Esophagus squamous epithelium (tissue), 5 donors: ENCODE measurements at places on chromosomes 7 and 10.

GRCh38 chr7:116310141-116310540, 99.8 kb downstream of the TES start:
- DNase-seq, result no peak

- DNase-seq, result no peak
Measured at GRCh38 chr7:136056651-136057231, 79.6 kb upstream of the MTPN start.

- no peak for DNase-seq
Measured at GRCh38 chr7:29609162-29610037, 45.8 kb downstream of the PRR15 start.

- DNase-seq, result no peak
Measured at GRCh38 chr10:129966370-129966888, 2.4 kb upstream of the EBF3 start.

- no peak for DNase-seq
Measured at GRCh38 chr10:45440511-45441062, 66.6 kb downstream of the ALOX5 start.

- no peak for DNase-seq
Measured at GRCh38 chr10:122276611-122277208, 5.6 kb downstream of the BTBD16 start.

DNA sequence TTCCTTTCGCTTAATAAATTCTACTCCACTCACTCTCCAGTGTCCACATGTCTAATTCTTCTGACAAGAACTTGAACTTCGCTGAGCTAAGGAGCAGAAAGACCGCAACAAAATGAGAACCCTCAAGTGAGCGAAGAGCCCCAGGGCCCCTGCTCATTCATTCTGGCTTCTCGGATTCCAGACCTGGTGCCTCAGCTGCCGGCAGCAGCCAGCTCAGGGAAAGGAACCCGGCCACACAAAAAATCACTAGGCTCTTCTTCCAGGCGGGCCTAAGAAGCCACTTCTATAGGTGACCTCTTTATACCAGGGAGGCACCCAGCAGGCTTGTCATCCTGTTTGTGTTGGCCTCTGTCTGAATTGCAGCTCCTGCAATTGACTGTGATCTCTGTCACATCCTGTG, 33.3 kb downstream of the OTUD1 start:
- DNase-seq, result no peak

GRCh38 chr10:1560535-1561192, 176.7 kb downstream of the ADARB2 start:
- DNase-seq, result no peak

DNA sequence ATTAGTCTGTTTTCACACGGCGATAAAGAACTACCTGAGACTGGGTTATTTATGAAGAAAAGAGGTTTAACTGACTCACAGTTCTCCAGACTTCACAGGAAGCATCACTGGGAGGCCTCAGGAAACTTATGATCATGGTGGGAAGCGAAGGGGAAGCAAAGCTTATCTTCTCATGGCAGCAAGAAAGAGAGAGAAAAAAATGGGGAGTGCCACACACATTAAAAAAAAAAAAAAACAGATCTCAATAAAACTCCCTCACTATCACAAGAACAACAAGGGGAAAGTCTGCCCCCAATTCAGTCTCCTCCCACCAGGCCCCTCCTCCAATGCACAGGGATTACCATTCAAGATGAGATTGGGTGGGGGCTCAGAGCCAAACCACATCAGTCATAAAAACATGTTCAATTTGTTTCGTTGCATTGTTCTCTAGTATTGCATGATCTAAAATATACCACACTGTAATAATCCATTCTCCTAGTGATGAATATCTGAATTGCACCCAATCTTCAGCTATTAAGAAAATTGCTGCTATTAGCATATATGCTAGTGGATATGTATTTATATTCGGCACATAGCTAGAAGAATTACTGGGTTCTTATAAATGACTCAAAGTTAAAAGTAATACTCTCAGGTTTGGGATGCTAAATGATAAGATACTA, 328.9 kb upstream of the KCND2 start:
- DNase-seq, result no peak

DNA sequence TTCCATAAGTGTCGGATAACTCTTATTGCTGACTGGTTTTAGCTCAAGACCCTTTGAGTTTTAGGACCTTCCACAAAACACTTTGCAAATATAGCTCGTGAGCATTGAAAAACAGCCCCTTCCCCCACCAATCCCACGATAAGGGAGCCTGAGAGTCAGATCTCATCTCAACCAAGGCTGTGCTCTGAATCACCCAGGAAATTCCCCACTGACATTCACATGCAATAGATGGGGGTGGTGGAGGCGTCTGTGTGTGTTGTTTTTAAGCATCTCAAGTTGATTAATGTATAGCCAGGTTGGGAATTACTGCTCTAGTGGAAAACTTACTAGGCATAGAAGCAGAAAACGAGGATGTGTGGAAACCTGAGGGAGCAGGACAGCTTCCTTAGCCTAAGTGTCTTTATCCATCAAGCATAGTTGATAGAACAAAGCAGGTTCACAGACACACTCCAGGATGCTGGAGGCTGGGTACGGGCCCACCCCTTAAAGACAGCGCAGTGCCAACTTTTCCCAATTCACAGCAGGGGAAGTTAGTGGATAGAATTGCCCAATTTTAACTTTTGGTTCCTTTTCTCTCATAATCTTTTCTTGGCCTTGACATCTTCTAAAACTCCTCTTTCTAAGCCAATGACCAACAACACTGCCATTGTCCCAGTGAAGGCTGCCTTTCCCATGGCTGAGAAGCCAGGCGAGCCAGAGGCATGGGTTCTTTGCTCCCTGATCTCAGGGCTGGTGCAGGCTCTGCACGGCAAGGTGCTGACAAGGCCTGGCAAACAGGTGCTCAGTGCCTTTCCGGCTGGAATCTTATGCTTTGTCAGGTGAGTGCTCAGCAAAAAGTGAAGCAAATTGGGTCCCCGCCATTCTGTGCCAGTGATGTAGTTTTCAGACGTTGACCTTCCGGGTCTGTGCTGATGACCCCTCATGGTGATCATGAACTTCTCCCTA, 98.5 kb upstream of the INSIG1 start:
- DNase-seq, result no peak
